ENCODE measurements at places on chromosomes 7 and 10.

DNA sequence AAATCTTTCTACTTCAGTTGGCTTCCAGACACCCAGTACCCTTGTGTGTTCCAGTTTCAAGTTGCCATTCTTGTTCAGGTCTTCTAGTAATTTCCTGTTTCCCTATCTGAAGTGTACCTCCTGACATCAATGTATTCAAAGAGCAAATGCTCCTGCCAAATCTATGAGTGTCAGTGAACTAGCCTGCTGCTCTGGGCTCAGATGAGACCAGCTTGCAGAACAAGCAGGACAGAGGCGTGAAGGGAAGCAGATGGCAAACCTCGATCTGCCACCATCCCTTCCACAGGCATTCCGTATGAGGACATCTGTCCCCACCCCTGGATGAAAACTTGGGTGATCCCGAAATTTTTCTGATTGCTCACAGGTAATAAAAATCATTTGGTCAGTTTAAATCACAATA lies 4.4 kb upstream of the MPP7 start:
- peak; percentile 87 for DNase-seq

- DNase-seq, result no peak
Measured at GRCh38 chr7:67045496-67045995, 48.9 kb downstream of the TYW1 start.

GRCh38 chr7:156031679-156032478 lies 219.6 kb upstream of the SHH start:
- DNase-seq, result no peak

DNA sequence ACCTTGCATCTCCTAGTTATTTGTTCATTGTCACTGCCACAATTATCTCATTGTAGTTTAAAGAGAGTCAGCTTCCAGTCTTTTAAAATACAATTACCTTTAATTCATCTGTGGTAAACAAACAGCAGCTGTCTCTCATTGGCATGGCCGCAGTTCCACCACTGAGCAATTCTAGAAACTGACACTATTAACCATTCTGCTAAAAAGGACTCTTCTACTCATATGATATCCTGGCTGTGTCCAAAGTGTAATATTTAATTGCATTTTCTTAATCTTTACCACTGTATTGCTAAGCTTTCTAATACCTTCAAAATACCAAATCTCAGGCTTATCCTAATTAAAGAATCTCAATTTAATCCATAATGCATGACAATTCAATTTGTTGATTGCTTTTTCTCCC lies 639.0 kb downstream of the AUTS2 start:
- DNase-seq, result no peak

GRCh38 chr7:116164552-116165306 lies 45.6 kb upstream of the TES start:
- DNase-seq, result no peak
